ENCODE measurements at places on chromosomes 5 and 9.

DNA sequence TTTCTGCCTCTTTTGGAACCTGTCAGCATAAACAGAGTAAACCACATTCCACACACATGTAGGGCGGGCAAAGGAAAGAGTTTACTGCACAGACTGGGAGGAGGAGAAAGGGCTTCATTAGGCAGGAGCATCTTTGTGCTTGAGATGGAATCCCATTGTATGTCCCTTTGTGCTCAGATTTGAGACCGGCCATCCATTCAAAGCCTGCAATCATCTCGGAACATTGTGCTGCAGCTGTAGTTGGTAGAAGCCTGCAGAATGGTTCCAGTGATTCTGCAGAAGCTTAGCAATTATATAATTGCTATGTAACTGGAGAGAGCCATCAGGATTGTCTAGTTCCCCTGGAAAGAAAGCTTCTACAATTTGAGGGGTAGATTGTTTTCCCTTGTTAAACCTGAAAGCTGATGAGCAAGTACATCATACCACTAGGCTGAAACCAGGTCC lies 16.5 kb downstream of the ZNF462 start:
- no peak for DNase-seq

DNA sequence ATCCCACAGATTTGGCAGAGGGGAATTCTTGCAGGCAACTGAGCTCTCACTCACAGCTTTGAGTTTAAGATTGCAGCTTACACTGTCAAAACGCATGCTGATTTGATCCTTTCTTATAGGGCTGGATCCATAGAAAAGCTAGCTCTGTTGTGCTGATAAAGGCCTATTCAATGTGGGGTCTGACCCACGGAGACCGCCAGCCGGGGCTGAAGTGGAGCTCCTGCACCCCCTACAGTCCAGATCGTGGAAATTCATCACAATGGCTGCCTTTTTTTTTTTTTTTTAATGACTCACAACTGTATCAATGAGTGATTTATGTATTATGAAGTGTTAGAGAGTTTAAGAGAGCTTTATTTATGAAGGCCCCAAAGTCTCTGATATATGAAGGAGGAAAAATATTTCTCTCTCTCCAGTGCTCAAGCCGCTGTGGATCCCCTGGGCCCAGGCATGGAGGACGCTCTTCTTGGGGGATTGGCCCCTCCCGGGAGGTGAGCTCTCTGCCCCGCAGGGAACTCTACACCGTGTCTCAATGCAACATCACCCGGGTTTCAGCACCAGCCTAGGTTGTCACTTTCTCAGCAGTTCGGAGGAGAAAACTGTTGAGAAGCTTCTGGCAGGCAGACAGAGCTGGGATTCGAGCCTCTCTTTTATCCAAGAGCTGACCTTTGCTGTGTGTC lies 700.2 kb downstream of the IRX1 start:
- DNase-seq: peak; percentile 64

DNA sequence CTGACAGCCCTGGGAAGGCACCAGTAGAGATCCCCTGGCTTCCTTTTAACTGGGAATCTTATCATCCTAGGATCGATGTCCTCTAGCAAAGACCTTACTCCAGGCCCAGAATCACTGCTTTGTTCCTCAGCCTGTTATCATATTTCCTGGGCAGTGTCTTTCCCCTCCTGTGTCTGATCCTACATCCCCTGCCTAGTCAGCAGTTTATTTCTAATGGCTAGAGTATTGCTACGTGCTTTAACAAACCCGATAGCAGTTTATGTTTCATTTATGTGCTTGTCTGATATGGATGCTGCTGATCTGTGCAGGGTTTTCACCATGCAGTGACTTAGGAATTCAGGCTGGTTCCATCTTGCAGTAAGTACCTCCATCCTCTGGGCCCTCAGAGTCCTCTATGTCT lies 20.9 kb upstream of the BARX1 start:
- DNase-seq: no peak

- DNase-seq: peak; percentile 44
Observed at GRCh38 chr9:91949392-91949945, 559 bp downstream of the ROR2 start.

GRCh38 chr5:180352116-180353047 lies 754 bp downstream of the GFPT2 start:
- no peak for DNase-seq

DNA sequence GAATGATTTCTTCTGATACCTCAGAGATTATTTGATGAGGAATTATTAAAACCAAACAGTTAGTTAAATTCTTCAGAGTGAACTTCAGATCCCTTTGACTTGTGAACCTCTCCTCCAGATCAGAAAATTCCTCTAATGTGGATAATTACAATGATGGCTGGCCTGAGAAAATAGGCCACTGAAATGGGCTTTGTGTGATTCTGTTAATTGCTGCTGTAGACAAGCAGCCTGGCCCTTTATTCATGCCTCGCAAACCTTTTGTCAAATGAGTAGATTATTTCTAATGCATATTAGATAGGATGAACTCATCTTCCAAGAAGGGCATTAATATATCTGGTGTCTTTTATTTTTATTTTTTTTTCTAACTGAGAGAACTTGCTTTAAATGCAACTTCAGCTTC lies 855.2 kb downstream of the TLE4 start:
- DNase-seq: no peak

DNA sequence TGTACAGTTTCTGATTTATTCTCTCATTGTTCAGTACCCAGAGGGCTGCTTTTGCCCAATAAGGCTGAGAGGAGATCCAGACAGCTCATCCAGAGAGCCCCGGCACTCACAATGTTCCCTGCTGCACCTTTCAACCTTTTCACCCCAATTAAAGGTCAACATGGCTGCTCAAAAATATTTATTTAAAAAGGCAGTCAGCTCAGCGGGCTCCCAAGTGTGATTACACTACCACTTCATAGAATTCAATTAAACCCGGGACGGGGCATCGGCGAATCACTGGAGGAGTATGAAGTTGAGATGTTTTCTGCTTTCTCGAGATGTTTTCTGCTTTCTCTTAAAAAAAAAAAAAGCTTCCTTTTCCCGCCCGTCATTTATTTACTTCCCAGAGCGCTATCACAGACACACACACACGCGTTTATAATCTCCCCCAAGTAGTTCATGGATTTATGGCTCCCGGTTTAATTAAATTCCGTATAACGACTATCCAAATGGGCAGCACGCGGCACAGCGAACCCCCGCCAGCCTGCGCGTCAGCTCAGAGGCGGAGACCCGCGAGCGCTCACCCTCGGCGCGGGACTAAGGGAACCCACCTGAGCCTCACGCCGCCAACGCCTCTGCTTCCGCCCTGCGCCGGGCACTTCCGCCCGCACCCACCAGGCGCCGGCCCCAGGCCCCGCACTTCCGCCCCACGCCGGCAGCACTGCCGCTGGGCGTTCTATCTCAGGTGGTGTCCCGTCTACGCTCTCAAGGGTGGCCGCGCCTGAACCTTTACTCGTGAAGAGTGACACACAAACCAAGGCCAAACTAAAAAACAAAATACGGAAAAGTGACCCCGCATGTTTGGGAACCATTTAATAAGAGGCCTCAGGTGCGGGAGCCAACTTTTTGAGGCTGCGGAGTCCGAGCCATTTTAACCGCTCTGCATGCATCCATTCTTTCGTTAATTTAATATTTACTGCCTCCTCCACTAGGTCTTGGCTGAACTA lies at the start of gene C5orf63:
C5orf63 (minus strand) TSS at position 642 of the 986 bp plus-strand sequence. CDS start 14,507 bp downstream, outside the sequence.
- DNase-seq: peak; percentile 81

- DNase-seq: peak; percentile 6
Observed at GRCh38 chr9:112158656-112159367, 16.3 kb downstream of the SUSD1 start.

DNA sequence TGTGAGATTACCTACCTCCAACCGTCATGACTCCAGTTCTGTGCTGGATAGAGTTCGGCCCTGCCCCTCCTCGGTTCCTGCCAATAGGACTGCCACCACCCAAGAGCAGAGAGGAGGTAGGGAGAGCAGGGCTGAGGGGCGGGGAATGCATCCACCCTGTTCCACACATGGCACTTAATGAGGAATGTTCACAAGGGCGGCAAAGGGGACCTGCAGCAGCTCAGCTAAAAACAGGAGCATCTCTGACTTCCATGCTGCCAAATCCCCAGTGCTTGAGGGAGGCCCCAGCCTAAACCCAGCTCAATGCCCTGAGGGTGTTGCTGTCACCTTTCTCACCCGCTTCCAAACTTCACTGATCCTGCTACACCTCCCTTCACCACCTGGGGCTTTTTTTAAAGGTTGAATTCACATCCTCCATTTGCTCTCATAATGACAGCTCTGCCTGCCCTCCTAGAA lies 7.8 kb upstream of the DELE1 start:
- DNase-seq: no peak

DNA sequence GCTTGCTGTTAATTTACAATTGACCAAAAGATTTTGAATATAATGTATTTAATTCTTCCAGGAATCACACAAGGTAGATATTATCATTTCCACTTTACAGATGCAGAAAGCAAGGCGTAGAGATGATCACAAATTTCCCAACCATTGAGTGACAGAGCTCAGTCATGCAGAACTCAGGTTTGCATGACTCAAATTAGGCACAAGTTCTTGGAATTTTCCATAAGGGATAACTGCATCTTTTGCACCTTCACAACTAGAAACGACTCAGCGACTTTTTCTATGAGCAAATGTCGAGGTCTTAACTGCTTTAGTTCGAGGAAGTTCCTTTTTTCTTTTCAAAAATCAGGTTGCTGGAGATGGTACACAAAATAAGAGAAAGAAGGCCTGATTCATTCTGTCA lies 265.5 kb upstream of the PAPPA start:
- DNase-seq: no peak

GRCh38 chr9:15299374-15299939 lies 7.6 kb downstream of the TTC39B start:
- no peak for DNase-seq

- no peak for DNase-seq
Observed at GRCh38 chr9:112326194-112326593, 7.2 kb downstream of the PTBP3 start.
